Stimulated activated CD4-positive, alpha-beta T cell treated with anti-CD3 and anti-CD28 coated beads, TNF-alpha, amount 100 ng/mL, for 4 hours (primary cell): ENCODE measurements at places on chromosomes 6 and 20.

DNA sequence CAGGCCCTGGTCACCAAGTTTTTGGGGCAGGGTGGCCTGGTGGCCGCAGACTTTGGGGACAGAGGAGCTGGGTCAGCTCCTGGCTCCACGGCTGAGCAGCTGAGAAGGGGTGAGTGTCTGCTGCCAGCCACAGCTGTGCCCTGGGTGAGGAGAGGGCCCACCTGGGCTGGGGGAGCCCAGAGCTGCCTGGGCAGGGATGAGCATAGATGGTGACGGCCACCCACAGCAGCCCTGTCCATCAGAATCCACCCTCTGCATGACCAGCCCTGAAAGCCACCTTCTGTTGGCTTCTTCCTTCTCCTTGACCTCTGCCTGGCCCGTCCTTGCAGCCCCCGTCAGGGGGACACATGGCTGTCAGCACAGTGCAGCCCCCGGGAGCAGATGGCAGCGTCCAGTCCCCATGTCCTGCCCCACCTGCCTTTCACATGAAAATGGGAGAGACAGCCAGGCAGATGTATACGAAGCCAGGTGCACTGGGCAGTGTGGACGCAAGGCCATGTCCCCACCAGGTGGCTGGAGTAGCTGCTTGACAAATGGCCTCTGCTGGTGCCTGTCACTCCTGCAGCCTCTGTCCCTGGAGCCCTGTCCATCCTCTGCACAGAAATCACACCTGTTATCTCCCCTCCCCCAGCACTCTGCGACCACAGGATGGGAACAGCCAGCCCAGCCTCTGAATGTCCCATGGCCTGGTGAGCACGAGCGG lies 220.8 kb downstream of the PREX1 start:
- no peak for DNase-seq

DNA sequence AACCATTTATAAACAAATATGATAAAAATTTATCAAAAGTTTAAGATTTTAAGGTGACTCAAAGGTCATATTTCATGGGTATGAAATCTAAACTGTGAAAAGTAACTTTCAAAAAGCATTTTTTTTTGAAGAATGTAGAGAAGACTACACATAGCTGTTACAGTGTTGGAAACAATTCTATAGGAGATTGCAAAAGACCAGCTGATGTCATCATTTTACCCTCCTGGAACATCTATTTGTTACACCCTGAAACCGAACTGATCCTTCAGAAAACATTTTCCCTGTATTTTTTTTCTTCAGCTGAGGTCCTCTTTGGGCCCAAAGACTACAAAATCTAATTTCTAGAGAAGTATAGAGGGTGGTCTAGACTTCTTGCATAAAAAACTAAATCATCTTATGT lies 297.5 kb upstream of the FERMT1 start:
- DNase-seq, result no peak

- no peak for DNase-seq
Observed at GRCh38 chr20:56925082-56925830, 296.1 kb downstream of the TFAP2C start.

- DNase-seq, result no peak
Observed at GRCh38 chr6:118968416-118968815, 33.5 kb upstream of the MCM9 start.

- no peak for DNase-seq
Observed at GRCh38 chr20:56774873-56775272, 145.8 kb downstream of the TFAP2C start.

DNA sequence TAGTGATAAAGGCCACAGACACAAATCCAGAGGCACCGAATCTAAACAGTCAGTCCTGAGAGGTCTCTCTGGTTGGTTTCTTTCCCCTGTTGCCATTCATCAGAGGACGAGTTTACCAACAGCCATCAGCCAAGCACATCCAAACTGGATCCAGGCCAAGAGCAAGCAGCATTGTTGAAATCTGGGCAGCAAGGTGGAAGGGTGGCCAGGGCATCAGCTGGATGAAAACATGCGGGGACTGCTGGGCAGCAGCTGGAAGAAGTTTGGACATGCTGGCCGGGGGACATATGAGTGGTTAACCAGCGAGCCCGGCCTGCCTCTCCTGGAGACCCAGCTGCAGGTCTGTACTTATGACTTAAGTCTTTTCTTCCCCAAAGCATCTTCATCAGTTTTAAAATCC lies at the start of gene SMIM28:
SMIM28 (plus strand) TSS at position 62 of the 400 bp plus-strand sequence; CDS start at position 230, 168 bp downstream.
- DNase-seq, result no peak

GRCh38 chr6:21707524-21708319 lies 114.2 kb downstream of the SOX4 start:
- no peak for DNase-seq

DNA sequence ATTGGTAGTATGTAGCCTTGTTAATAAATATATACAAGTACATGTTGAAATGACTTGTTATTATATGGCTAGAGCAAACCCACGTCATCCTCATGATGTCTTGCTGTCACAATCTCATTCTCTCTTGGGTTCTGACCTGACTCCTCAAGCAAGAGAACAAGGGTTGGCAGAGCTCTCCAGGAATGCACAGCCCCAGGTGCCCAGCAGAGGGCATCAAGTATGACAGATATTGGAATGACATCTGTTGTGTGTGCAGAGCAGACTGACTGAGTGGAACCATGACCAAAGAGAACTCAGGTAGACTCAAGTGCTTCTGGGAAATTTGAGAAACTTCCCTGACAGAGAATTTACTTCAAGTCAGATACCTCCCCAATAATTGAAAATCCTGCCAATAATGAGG lies 90.6 kb downstream of the PAX1 start:
- no peak for DNase-seq

- DNase-seq, result no peak
Observed at GRCh38 chr6:107244082-107244741, 128.9 kb upstream of the BEND3 start.

GRCh38 chr6:33812669-33813068 lies 8.9 kb upstream of the MLN start:
- no peak for DNase-seq

DNA sequence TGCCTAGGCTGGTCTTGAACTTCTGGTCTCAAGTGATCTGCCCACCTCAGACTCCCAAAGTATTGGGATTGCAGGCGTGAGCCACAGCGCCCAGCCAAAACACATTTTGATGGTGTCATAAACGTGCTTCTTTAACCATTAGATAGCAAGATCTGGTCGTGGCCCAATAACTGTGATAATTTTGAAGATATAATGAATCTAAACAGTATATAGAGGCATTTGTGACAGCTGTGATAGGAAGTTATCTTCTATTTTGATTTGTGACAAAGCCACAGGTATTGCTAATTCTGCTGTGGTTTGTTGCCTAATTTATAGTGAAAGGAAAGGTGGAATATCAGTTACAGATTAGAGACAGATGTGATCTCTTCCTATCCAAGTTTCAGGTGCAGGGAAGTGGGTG lies 695 bp upstream of the OXT start:
- no peak for DNase-seq

GRCh38 chr20:51121901-51122412 lies 99.0 kb upstream of the KCNG1 start:
- DNase-seq, result no peak

GRCh38 chr20:1449370-1449769 lies 17.3 kb downstream of the NSFL1C start:
- no peak for DNase-seq
